ENCODE measurements at places on chromosomes 4 and X.

GRCh38 chrX:120000490-120001246, 57.1 kb upstream of the NKAP start:
- no peak for DNase-seq

DNA sequence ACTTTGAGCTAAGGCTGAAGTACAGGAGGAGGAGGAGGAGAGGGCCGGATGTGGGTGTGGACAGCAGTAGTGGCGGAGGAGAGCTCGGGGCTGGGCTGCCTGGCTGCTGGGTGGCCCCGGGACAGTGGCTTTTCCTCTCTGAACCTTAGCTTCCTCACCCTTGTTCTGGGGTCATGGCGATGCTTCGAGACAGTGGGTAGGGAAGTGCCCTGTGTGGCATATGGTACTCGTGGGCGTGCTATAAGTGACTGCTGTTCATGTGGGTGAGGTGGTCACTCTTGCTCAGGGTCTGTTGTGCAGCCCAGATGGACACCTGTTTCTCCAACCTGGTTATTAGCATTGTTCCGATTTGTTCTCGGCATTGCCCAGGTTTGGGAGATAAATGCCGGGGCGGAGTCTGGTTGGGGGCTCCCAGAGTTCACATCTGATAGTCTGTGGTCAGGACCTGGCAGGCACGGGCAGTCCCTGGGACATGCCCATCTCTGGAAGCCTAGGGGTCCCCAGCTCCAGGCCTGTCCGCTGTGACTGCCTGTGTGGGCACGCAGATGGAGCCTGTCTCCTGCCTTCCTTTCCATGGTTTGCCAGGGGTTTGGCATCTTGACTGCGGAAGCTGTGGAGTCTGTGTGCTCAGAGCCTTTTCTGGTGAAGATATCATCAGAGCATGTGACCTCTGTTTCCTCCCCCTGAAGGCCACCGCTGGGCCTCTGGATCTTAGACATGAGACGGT, 4.9 kb upstream of the CPZ start:
- no peak for DNase-seq

DNA sequence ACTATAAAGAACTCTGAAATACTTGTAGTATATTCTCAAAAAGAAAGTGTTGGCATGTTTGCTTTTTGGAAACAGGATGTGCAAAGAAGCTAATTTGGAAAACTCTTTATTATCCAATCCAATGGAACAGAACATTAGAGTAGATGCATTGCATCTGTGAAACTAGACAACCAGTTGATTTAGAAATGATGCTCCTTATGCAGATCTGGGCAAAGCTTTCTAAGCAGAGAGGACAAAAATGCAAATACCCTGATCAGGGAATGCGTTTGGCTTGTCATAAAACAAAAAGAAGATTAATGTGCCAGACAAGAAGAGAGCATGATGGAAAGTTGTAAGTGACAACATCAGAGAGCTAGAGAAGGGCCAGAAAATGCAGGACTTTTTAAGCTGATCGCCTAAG, 142.3 kb downstream of the RCHY1 start:
- DNase-seq, result no peak

DNA sequence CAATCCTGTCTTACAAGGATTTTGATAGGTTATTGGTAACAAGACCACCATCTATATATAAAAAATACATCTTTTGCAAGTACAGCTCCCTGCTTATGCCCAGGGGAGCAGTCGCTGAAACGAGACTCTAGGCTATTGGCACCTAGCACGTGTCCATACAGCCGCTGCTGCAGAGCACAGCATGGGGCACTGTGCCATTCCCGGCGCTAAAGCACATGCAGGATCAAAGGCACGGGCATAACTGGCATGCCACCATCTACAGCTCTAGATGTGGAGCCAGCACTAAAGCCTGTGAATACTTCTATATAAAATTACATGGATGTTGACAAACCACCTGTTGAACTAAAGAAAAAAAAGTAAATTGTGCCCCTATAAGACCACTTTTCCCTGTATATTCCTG, 144.8 kb downstream of the COL25A1 start:
- no peak for DNase-seq

Measured in COLO829 (cell line).